ENCODE measurements at places on chromosomes 2 and 18.

GRCh38 chr2:39481611-39482010 lies 44.5 kb upstream of the MAP4K3 start:
- no peak for DNase-seq

GRCh38 chr2:42046819-42047487 lies 868 bp upstream of the PKDCC start:
- DNase-seq: no peak

DNA sequence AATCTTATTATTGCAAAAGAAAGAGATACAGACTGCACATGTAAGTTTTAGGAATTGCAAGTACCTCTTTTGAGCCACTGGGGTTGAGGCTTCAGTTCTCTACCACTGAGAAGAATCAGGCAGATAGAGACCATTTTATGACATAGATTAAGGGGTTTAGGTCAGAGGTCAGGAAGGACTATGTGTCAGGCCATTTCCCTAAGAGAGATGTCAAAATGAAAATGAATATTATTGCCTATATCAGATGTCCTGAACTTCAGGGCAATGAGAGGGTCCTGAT lies 113.7 kb downstream of the GATA6 start:
- DNase-seq: no peak

DNA sequence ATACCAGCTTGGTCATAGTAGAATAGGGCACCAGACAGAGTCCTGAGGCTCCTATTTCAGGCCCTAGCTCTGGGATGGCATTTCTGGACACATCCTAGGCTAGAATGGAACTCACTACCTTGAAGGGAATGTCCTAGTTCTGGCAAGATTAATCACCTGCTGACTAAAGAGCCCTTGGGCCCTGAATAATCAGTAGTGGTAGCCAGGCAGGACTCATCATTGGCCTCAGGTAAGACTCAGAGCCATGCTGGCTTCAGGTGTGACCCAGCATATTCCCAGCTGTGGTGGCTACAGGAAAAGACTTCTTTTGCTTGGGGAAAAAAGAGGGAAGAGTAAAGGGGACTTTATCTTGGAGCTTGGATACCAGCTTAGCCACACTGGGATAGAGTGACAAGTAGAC lies 131.0 kb upstream of the SRD5A2 start:
- no peak for DNase-seq

- DNase-seq: no peak
Measured at GRCh38 chr2:189020179-189020578, 46.0 kb downstream of the COL3A1 start.

DNA sequence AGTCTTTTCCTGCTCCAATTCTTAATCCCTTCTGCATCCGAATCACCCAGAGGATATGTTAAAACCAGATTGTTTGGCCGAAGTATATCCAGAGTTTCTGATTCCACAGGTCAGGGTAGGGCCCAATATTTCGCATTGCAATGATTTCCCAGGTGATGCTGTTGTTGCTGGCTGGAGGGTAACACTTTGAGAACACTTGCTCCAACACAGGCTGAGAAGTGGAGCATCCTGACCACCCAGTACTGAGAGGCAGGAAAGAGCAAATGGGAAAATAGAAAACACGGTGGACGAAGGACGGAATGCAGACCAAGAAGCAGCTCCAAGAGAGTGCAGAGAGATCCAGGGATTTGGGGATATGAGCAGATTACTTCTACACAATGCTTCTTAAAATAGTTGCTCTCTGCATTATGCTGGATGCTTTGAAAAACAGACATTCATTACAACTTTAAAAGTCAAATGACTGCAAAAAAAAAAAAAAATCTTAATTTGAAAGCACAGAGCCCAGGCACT lies 362.2 kb upstream of the SLC14A2 start:
- no peak for DNase-seq

GRCh38 chr2:232213176-232213575 lies 165.4 kb upstream of the ALPP start:
- no peak for DNase-seq

- no peak for DNase-seq
Measured at GRCh38 chr18:63775166-63775730, at the start of gene SERPINB7. Gene SERPINB7, plus strand, starts transcription at chr18:63775418. Its CDS starts 6,955 bp downstream, at chr18:63782373.

- peak; percentile 18 for DNase-seq
Measured at GRCh38 chr2:230902180-230902899, 22.7 kb downstream of the GPR55 start.

DNA sequence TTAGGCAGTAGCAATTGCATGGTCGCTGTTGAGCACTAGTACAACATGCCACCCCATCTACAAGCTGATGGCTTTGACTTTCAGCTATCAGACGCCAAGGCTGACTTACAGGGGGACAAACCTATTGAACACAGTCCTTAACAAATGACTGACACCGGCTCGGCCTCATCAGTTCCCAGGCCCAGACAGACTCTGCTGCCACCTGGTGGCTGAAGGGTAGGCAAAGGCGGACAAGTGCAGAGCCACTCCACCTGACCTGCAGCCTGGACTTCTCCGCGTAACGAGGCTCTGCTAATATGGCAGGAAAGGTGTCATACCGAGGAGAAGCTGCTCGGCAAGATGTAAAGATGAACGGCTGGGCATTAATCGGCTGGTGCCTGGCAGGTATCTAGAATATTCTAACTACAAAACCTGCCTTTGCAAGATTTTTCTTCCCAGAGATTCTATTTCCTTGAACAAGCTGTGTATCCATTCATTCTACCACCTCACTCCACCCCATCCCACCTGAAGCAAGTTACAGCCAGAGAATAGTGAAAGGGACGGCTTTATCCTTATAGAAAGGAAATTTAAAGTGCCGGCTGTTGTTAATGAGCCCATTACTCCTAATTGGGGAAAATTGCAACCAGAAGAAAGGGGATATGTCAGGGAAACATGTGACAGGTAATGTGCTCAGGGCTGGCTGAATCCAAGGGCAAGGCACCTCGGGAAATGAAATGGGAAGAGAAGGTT lies 67.4 kb downstream of the STEAP3 start:
- peak; percentile 58 for DNase-seq

- no peak for DNase-seq
Measured at GRCh38 chr2:2947406-2947805, 430.2 kb downstream of the EIPR1 start.

- no peak for DNase-seq
Measured at GRCh38 chr2:54550547-54550946, 94.4 kb downstream of the SPTBN1 start.

DNA sequence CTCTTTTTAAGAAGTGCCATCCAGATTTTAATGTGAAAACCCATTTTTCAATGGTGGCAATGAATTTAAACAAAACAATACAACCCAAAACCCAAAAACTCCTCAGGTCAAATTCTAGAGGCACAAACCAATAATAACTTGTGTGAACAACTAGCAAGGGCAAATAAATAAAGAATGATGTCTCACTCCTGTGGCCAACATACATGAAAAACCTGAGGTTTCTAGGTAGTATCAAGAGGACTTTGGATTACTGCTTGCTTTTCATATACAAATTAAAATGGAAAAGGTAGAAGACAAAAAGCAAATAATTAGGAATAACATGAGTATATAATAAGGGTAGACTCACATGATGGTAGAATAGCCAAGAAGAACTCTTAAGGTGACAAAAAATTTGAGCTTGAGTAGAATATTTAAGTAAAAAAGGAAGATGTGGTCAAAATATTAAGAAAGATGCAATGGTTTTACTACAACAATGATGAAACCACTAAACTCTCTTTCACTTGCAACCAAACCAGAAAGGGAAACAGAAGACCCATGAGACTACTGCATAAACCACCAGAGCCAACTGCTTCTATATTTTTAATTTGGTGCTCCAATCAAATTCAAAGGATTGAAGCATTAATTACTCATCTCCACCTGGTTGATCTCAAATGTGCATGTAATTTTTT lies 53.5 kb downstream of the DARS1 start:
- no peak for DNase-seq

DNA sequence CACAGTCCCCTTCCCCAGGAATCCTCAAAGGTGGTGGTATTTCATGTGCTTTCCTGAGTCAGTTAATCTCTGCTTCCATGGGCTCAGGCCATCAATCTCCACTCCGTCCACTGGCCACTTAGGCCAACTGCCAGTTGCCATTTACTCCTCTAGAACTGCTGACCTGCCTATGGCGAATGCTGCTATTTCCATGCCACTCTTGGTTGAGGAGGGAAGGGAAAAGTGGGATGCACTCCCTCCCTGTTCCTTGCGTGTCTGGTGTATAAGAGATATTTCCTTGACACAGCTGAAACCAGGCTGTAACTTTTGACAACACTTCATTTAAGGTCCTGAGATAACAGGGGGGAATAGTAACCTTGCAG lies 261.5 kb downstream of the MREG start:
- no peak for DNase-seq

DNA sequence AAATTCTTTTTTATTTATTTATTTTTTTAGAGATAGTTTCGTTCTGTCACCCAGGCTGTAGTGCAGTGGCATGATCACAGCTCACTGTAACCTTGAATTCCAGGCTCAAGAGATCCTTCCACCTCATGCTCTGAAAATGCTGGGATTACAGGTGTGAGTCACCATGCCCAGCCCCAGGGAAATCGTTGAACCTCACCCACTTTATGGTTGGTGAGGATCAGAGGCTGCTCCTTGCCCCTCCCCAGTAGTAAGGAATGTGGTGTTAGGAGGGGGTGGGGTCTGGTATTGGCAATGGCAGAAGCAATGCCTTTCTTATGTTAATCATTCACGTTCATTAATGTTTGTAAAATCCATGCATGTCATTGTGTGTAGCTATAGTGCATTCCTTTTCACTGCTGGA lies 161.9 kb downstream of the SUCLG1 start:
- DNase-seq: no peak

GRCh38 chr2:8322634-8323033 lies 359.2 kb upstream of the ID2 start:
- no peak for DNase-seq

- no peak for DNase-seq
Measured at GRCh38 chr18:75916624-75916982, 489.1 kb upstream of the SMIM21 start.

DNA sequence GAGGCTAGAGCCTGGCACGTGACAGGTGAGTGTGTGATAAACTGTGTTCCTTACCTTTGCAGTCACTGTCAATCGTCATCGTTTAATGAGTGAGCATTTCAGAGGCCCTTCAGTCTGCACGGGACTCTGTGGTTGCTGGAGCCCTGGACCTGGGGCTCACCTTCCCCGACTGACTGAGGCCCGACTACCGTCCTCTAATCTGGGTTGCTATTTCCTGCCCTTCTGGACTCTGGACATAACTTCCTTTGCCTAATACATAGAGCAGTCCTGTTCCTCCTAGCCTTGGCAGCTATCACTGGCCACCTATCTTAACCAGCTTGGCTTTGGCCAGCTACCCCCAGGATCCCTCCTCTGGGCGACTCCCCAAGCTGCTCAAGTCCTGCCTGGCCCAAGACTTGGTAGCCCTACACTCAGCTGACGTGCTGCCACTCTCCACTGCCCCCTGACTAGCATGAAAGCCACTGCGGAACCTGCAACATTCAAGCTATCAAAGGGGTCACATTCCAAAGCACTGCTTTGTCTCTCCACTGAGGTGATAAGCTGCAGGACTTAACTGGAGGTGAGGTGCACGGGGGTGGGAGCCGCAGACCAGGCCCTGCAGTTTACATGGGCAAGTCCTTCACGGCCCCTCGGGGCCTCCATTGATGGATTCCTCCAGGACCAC lies 11.1 kb upstream of the RAB17 start:
- no peak for DNase-seq

- DNase-seq: no peak
Measured at GRCh38 chr2:178200331-178200730, 6.0 kb downstream of the OSBPL6 start.

GRCh38 chr18:53070788-53071187 lies 730.8 kb downstream of the DCC start:
- DNase-seq: no peak

DNA sequence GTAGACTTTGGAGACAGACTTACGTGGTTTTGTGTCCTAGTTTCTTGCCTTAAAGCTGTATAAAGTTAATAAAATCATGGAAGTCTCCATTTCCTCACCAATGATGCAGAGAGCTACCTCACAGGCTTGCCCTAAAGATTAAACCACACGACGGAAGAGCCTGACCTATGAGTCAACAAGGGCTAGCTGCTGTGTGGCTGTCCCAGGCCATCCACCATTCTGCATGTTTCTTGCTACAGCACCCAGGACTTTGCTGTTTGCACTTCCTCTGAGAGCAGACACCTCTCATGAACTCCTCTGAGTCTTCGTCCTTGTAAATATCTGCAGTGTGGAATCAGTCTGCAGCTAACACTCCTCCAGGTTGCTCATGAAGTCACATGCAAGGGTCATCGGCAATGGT lies 160.0 kb upstream of the TRIB2 start:
- no peak for DNase-seq

DNA sequence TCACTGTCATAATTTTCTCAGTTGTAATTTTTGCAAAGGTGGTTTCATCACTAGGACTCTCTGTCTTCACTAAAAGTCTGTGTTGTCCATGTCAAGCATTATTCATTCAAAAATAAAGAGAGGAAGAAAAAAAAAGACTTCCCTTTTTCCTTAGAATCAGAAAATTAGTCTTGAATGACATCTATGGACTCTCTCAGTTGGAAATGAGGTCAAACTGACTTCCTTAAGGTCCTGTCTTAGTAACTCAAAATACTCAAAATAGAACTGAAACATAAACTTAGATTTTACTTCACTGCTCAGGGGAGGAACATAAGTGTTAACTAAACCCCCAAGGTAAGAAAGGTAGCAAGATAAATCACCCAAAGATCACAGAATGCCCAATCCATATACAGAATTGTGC lies 2.2 kb upstream of the ZNF407 start:
- no peak for DNase-seq

GRCh38 chr2:204184226-204184625 lies 247.7 kb downstream of the ICOS start:
- DNase-seq: no peak

DNA sequence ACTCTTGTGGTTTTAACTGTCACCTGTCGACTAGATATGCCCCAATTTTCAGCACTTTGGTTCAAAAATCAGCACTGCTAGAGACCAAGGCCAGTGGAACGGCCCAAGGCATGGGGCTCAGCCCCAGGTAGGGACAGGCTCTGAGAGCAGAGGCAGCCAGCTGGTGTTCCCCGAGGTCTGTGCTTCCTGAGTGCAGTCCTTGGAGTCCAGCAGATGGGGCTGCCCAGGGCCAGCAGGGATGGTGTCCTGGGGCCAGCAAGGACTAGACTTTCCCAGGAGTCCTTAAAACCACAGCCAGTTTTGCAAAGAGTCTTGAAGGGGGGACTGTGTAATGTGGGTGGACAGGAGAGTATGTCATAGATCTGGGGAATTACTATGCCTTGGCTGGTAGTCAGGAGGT lies 56.3 kb downstream of the POMC start:
- no peak for DNase-seq

- no peak for DNase-seq
Measured at GRCh38 chr2:237682856-237683670, 55.7 kb downstream of the LRRFIP1 start.

GRCh38 chr2:209592106-209592505 lies 168.3 kb downstream of the MAP2 start:
- no peak for DNase-seq

GRCh38 chr2:46983065-46983801 lies 67.6 kb upstream of the MCFD2 start:
- DNase-seq: no peak

DNA sequence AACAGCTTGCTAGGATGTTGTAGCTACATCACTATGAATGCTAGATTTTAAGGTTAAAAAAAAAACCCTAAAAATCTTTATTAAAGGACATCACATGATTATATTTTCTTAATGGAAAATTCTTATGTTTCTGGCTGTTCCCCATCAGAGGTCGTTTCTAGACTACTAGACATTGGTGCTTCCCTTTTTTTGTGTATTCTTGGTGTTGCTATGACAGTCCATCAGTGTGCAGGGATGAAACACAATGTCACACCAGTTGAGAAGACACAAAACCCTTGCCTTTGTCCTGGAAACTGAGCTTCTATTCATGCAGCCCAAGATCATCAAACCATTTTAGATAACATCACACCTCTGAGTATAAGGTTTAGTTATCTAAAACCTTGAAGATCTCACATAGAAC lies 19.9 kb upstream of the TMEM131 start:
- DNase-seq: no peak
